ENCODE measurements at places on chromosomes 11 and 22.

GRCh38 chr11:5301846-5302245, at the start of gene OR51B4:
Gene OR51B4, minus strand, starts transcription at chr11:5301946. Its CDS starts 0 bp downstream, at chr11:5301946.
- no peak for DNase-seq

GRCh38 chr22:28283068-28283654, 364.1 kb upstream of the PITPNB start:
- DNase-seq, result no peak

GRCh38 chr11:118916842-118917388, 8.8 kb downstream of the BCL9L start:
- no peak for DNase-seq

- DNase-seq, result no peak
Observed at GRCh38 chr11:130815097-130815802, 101.0 kb downstream of the SNX19 start.

DNA sequence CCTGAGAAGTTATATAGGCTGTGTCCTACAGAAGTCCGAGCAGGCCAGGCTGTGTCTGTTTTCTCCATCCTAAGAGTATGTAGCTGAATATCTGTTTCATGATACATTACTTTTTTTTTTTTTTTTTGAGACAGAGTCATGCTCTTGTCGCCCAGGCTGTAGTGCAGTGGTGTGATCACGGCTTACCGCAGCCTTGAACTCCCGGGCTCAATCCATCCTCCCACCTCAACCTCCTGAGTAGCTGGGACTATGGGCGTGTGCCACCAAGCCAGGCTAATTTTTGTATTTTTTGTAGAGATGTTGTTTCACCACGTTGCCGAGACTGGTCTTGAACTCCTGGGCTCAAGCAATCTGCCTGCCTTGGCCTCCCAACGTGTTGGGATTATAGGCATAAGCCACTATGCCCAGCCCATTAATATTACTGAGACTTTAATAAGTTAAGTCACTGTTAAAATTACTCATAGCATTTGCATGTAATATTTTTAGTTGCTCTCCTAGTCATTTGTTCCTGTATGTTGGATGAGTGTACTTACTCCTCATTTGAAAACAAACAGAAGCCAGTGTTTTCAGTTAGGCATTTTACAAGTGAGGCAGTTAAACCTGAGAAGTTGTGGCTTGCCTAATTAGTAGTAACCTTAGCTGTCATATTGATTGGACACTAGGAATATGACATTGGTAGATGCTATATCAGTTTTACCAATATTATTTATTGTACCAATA, 26.1 kb downstream of the DRG1 start:
- no peak for DNase-seq

GRCh38 chr22:36946421-36947158, 33.2 kb downstream of the CSF2RB start:
- no peak for DNase-seq

- no peak for DNase-seq
Observed at GRCh38 chr22:27882507-27883290, 36.4 kb downstream of the PITPNB start.

DNA sequence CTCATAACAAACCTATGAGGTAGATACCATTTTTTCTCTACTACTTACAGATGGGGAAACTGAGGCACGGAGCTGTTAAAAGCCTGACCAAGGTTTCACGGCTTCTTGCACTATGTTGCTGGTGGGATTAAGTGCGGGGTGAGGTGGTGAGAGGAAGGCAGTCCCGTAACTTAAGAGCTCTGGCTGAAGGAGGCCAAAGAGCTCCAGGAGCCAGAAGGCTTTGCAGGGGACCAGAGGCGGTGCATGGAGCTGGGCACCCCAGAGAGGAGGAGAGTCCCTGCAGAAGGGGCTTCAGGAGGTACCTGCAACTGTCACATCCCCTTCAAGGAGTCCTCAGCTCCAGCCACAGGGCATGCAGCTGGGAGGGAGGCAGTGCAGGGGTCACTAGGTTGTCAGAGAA, 4.1 kb downstream of the CHRM4 start:
- no peak for DNase-seq

DNA sequence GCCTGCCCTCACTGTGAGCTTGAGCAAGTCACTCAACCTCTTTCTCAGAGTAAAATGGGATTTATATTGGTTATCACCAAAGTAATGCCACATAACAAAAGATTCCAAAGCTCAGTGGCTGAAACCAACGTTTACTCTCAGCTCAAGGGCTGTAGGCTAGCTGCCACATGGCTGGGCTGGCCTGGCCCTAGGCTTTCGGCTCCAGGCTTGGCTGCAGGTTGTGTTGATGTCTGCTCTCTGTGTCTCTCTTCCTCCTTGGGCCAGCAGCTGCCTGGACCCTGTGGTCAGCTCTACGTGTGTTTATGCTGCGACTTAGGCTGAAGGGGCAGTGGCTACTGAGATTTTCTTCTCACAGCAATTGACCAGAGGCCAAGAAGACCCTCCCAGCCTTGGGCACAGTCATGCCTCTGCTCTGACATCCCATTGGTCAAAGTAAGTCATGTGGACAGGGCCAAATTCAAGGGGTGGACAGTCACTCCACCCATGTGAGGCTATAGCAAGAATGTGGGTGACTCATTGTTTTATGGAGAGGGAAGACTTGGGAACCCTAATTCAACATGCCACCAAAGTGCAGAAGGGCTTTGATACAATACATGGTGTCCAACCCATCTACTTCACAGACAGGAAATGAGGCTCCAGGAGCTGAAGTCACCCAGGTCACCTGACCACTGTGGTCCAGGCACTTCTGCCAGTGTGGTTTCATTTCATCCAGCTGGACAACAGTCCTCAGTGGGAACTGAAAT, 90.6 kb downstream of the TSPAN18 start:
- no peak for DNase-seq

DNA sequence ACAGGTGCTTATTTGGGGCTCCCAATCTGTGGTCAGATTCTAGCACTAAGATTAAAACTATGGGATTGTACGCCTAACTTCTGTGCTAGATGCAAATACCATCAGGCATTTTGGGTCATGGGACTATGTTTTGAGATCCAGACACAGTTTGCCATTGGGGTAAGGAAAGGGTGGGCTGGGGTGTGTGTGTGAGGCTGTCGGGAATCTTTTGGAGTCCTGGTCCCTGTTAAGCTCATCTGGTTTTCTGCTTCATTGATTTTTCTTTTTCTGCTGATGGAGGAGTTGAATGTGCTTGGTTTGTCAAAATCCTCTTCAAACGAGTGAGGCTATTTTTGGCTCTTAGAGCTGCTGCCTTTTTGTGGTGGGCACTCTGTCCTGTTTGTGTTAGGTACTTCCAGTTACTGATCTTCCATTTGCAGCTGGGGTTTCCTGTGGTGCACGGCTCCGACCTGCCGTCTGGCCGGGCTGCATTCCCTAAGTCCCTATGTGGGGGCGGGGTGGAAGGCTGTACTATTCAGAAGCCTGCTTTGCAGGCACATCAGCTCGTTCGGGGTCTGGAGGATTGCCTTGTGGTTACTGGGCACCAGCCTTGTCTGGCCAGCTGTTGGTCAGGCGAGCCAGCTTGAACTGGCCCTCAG, 2.9 kb downstream of the BCR start:
- DNase-seq, result peak; percentile 40

DNA sequence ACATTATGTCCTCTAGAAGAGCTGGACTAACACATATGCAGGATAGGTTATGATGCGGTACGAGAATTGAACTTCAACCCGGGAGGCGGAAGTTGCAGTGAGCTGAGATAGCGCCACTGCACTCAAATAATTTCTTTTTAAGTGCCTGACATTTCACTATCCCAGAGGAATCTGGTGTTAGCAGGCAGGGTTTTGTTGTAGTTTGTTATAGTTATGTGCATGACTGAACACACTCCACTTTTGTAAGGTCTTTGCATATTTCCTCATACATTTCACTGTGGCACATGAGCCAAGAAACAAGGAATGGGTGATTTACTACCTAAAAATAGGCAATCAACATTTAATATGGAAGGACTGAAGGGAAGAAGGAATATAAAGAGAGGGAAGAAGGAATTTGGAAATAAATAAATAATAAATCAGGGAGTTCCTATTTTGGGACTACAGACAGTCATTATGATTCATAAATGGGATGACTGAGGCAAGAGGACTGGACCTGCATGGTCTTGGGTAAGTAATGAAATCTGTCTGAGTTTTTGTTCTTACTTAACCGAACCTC, 8.7 kb upstream of the HIPK3 start:
- no peak for DNase-seq

GRCh38 chr11:100706179-100706578, 19.1 kb downstream of the ARHGAP42 start:
- DNase-seq, result no peak

- no peak for DNase-seq
Observed at GRCh38 chr11:94077552-94078293, 50.9 kb upstream of the PANX1 start.

DNA sequence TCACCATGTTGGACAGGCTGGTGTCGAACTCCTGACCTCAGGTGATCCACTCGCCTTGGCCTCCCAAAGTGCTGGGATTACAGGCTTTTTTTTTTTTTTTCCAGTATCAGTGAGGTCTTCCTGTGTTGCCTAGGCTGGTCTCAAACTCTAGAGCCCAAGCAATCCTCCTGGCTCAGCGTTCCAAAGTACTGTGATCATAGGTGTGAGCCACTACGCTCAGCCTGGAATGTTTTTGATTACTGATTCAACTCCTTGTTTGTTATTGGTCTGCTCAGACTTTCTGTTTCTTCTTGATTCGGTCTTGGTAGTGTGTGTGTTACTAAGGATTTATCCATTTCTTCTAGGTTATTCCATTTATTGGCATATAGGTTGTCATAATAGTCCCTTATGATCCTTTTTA, 31.3 kb downstream of the NAGA start:
- DNase-seq, result no peak

GRCh38 chr11:58787903-58788302, 56.2 kb upstream of the GLYAT start:
- no peak for DNase-seq

- no peak for DNase-seq
Observed at GRCh38 chr11:4066910-4067309, 27.7 kb upstream of the RRM1 start.

DNA sequence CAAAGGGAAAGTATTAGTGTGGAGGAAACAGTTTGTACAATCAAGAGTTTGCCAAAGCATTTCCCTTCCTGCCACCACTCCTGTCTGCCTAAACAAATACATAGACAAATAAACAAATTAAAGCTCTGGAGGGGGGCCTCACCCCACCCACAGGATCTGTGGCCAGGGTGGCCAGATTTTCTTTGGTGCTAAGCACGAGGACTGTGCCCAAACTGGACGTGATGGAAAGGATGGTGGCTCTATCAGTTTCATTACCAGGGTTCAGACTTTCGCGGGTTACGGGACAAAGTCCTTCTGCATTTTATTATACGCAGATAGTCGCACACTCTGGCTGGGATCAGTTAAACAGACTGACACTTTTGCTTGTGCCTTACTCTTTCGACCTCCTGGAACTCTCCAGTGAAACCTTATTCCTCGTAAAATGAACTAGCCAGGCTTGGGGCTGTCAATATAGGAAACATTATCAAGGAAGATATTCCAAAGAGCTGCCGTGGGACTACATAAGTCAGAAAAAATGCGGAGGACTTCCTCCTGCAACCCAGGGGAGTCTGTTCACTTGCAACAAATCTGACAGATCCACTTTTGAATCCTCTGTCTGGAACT, 11.2 kb downstream of the BARX2 start:
- no peak for DNase-seq

DNA sequence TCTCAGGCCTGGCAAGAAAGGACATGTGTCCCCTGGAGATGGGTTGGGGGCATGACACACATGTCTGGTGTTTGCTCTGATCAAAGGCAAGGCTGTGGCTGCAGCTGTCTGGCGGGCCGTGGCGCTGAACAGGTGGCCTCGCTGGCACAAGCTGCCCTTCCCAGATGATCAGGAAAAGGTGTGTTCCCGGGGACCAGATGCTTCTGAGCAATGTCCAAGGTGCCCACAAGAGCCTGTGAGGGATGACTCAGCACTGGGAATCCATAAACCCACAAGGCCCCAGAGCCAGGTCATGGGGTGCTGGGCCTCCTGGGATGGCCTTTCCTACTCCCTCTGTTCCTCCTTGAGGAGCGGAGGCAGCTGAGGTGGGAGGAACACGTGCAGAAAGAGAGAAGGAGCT, 9.7 kb upstream of the LRP5 start:
- DNase-seq, result peak; percentile 14

GRCh38 chr11:45921561-45922424, 663 bp upstream of the LARGE2 start:
- peak; percentile 93 for DNase-seq

GRCh38 chr11:74288911-74289310, 22.5 kb downstream of the P4HA3 start:
- DNase-seq, result no peak

DNA sequence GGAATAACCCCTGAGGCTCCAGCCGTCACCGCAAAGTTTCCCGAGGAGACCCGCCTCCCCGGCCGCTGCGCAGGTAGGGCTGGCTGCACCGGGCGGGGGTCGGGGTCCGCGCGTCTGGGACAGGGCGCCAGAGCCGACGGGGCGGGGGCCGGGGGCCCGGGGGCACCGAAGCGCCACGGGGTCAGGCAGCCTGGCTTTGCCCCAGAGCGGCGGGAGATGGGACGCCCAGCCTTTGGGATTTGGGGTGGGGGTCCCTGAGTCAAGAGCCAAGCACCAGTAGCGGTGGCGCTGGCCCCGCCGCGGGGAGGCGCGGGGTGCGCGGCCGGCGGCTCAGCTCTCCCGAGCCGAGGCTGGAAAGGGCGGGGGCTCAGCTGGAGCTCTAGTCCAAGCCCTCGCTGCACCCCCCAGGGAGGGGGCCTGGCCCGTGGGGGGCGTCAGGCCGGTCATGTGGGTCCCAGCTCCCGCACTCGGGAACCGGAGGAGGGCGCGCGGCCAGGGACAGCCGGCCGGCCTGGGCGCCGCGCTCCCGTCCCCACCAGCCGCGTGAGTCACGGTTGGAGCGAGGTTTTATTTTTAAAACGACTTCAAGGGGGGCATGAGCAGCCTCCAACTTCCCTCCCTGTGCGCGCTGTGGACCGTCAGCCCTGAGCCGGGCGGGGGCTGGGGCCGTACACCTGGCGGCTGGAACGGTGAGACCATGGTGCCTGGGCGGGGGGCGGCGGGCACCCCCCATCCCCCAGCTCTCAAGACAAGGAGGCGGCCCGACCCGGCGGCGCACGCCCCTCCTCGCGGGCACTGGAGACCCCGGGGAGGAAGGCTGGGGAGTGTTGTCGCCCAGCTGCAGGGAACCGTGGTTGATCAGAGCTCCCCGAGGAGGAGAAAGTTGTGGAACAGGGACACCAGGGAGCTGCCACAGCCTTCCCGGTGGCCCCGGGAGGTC, 626 bp downstream of the FLRT1 start:
- no peak for DNase-seq

DNA sequence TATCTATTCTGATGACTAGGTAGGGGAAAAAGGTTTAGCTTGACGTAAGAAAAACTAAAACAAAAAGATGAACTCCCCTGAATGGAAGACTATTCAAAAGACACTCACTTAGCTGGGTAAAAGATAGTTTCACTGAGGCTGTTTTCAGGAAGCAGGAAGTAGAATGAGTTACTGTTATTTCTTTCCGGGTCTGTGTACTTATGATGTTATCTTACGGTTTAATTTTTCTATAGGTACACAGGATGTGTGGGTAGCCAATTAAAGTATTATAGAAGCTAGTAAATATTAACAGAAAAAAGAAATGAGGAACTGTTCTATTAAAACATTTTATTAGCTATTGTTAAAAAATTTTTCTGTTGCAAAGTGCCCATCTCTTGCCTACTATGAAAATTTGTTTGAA, 45.8 kb upstream of the MMP7 start:
- no peak for DNase-seq

All from NCI-H774 (cell line).